Right lung (tissue), 10 donors: ENCODE measurements at places on chromosomes 13 and 19. TPM values are rescaled to one million over a fixed set of nuclear protein-coding genes. Genes with fewer than 3 reads are reported as not detected.

- DNase-seq: no peak
Measured at GRCh38 chr13:74977498-74977897, 504.5 kb downstream of the TBC1D4 start.

DNA sequence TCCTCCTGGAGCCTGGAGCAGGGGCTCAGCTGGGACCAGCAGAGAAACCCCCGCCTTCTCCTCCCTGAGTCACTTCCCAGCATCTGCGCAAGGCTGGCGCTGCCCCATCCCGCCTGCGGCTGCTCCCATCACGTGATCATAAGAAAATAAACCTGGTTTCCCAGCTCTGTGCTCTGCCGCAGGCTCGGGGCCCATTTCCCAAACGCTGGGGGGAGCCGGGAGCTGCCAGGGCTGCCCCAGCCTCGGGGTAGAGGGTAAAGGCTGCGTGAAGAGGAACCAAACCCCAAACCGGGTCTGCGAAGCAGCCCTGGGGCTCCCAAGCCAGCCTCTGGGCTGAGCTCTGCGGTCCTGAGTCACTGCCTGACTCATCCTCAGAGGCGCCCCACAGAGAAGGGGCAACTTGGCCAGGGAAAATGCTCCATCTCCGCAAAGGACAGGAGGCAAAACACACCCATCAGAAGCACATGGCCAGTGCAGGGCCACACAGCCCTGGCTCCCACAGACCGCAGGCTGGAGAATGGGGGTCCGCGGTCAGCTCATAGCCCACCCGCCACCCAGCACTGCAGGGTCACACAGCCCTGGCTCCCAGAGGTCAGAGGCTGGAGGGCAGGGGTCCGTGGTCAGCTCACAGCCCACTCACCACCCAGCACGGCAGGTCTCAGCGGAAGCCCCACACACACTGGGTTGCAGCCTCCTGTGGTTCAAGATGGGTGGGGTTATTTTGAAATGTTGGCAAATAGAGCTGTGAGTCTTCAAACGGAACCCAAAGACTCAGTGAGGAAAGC, 67.1 kb downstream of the RASA3 start:
- DNase-seq: peak; percentile 73

- DNase-seq: no peak
Measured at GRCh38 chr13:28344163-28344562, 150.8 kb downstream of the FLT1 start.

DNA sequence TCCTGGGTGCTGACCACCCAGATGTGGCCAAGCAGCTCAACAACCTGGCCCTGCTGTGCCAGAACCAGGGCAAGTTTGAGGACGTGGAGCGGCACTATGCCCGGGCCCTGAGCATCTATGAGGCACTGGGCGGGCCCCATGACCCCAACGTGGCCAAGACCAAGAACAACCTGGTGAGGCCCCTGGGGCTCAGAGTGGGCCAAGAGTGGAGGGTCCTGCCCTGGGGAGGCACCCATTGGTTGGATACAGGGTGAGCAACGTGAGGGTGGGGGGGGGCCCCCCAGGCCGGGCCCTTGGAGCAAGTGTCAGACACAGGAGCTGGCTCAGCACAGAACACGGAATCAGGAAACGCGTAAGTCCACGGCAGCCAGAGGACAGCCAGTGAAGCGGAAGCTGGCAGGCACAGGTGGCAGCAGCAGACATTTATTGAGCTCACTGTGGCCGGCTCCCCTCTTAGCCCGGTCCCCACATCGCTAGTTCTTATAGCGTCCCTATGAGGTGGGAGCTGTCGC, 8.9 kb downstream of the KLC3 start:
- no peak for DNase-seq

Gene VSTM2B
- polyA plus RNA-seq: not detected

Gene IGFL2
- polyA plus RNA-seq: 1.3 TPM

DNA sequence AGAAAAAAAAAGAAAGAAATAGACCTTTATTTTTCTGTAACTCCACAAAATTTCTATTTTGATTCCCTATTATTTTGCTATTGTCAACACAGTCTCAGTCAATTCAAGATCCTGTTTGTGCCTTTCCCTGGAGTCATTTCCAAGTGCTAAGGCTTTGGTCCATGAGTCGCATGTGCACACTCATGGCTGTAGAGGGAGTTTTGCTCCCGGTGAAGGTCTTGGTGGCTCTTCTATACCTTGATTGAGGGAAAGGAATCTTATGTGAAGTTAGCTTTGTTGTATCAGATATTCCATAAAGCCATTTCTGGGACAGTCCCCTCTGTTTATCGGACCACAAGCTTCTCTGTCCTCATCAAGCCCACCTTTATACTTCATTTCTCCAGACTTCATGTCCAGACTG, 58.7 kb upstream of the ALOX5AP start:
- no peak for DNase-seq

Gene CD177
- polyA plus RNA-seq: 0.39 TPM

GRCh38 chr13:66212511-66212910, 1017.6 kb downstream of the PCDH9 start:
- DNase-seq: no peak

Gene DOCK6
- polyA plus RNA-seq: 55.4 TPM

DNA sequence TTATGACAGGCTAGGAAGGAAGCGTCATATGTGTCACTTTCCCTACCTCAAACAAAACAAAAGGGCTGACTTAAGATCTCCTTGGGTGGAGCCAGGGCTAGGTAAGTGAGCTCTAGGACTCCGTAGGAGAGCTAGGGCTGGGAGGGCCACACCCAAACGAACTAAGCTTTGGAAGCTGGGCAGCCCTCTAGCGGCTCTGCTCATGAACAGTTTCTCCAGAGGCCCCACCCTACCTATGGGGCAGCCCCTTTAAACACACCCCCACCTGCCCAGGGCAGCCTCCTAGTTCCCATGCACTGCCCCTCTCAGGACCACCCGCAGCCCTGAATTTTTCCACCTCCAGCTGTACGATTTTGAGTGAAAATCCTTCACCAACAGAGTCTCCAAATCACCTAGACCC, 3.5 kb downstream of the PEG3 start:
- DNase-seq: peak; percentile 2

DNA sequence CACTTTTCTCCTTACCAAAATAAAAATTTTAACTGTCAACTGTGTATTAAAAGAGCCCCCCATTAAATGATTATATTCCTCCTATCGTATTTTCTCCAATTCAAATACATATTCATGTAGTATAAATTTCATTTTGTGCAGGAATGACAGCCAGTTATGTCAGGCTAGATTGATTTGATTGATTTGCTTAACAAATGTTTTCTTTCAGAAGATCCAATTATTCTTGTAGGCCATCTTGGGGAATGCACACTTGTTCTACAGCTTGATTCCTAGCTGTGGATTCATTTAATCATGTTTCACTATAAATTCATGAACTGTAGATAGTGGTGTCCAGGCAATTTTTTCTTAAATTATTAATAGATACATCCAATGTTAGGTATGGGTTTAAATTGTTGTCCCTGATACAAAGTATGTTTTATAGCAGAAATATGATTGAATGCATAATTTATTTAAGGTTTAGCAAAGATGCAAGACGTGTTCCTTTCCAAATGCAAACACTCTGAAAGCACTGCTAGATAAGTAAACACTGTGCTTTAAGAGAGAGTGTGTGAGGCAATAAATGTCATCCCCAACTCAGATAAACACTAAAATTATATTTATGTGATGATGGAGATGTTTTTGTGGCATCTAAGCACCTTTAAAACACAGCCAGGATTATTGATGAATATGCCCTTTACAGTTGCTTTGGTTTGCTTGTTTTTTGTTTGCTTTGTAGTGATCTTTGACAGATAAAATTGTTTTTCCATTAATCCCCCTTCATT, 531.1 kb downstream of the DCT start:
- no peak for DNase-seq

GRCh38 chr13:109309625-109310363, 476.6 kb downstream of the IRS2 start:
- DNase-seq: no peak

DNA sequence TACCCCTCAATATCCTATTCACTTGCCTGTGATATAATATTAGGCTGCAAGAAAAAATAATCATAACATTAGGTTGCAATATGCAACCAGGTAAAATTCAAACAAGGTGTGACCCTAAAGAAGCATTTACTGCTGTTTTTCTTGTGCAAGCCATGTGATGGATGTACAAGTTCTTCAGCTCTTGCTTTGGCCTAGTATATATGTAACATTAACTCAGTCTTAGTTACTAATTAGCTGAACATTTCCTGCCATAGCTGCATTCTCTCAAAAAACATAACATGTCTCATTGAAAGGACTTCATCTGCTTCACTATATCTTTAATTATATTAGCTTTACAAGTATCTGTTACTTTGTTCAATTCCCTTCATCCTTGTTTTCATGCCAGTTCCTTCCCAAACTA, 406.8 kb upstream of the HTR2A start:
- DNase-seq: no peak

Gene PLEKHF1
- polyA plus RNA-seq: 1.3 TPM

- DNase-seq: no peak
Measured at GRCh38 chr19:18311502-18312091, 11.3 kb downstream of the LSM4 start.
